Thoracic aorta (tissue), 2 donors: ENCODE measurements at places on chromosomes 1 and 21.
A peak's percentile ranks its signal among the peaks of the same experiment; 100 is the strongest.

GRCh38 chr1:156839426-156840109, 19.3 kb downstream of the INSRR start:
- DNase-seq, result no peak

DNA sequence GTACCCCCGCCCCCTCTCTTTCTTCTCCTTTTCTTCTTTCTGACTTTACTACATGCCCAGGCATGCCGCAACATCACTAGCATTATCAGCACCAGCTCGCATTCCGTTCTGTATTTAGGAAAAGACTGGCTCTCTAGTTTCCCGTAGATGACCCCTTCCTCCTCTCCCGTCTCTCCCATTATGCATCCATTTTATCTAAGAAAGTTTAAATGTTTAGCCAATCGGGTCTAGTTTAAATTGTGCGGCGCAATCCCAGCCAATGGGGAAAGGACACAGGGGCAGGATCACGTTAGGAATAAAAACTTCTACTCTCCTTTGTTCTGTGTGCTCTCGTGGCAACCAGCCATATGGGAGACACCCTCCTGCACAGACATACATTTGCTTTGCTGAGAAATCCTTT, 2.3 kb upstream of the KRTAP10-7 start:
- no peak for DNase-seq

- DNase-seq, result no peak
These were observed 61.7 kb downstream of the ACP6 start for GRCh38 chr1:147608596-147608995.

- DNase-seq, result no peak
These were observed 55.0 kb upstream of the TLR5 start for GRCh38 chr1:223197923-223198627.

GRCh38 chr1:115456441-115456961, 118.5 kb upstream of the NGF start:
- DNase-seq, result no peak

- DNase-seq, result no peak
These were observed 467.9 kb downstream of the SIPA1L2 start for GRCh38 chr1:232162001-232162400.

GRCh38 chr1:112267929-112268328, 128.1 kb upstream of the CTTNBP2NL start:
- DNase-seq, result no peak

DNA sequence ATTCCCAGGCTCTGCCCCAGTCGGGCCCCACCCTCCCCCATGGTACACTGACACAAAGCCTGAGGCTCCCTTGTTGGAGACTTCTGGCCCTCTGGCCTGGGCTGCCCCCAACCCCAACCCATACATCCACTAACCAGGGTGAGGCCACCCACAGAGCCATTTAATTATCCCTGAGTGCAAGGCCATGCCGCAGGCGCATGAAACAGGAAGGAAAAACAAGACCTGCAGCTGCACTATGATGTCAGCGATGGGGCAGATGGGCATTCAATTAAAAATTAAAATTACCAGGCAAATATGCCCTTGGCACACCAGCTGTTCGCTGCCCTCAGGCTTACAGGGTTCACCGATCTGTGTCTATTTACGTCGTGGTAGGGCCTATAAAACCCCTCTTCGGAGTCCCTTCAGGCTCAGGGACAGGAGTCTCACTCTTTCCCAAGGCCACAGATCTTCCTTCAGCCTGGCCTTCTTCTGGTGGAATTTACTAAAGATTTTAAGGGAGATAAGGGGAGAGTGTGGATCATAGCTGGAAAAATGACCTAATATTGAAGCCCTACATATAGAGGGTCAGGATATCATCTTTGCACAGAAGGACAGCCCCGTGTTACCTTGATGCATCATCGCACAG, 29.6 kb upstream of the RGS16 start:
- no peak for DNase-seq

DNA sequence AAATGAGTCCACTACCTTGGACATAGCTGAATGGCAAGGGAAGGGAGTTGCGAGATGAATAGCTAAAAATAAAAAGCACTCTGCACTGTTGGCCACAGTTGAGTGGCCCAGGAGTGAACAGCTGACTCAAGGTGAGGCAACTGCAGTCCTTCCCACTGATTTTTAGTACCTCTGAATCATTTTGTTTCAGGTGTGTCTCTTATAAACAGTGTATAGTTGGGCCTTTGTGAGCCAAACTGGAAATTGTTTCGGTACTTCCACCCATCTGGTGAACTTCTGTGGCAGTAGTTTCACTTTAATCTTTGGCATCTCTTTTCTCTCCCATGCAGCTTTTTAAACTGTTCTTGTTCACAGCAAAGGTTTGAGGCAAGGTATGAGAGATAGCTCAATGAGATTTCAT, 122.7 kb downstream of the VAV3 start:
- DNase-seq, result no peak

GRCh38 chr1:99672038-99672437, 26.1 kb downstream of the PALMD start:
- no peak for DNase-seq

- DNase-seq, result no peak
These were observed 67.6 kb upstream of the SLC22A15 start for GRCh38 chr1:115908565-115909274.

DNA sequence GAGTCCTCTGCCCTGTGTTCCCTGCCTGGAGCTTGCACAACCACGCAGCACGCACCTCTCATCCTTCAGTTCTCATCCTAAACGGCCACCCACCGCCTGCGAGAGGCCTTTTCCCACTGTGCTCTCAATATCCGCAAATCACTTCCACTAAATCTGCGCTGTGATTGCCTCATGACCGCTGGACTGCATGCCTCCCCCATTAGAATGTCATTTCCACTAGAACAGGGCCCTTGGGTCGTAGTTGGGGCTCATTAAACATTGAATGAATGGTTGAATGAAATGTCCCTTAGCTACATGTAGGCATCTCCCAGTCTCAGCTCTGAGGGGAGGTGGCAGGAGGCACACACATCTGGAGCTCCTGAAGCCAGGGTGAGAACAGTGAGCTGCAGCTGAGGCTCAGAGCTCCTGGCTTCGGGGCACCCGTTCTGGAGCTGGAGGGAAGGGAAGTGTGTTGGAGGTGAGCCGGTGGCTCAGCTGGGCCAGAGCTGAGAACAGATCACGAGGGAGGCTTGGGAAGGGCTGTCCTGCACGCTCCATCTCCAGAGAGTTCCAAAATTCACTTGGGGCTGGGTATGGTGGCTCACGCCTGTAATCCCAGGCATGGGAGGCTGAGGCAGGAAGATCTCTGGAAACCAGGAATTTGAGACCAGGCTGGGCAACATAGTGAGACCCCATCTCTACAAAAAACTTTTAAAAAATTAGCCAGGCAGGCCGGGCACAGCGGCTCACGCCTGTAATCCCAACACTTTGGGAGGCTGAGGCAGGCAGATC, 30.4 kb downstream of the TMEM201 start:
- DNase-seq, result no peak

- no peak for DNase-seq
These were observed 534.4 kb downstream of the MATN1 start for GRCh38 chr1:30188999-30189398.

- DNase-seq, result no peak
These were observed 597.9 kb upstream of the ADAMTS5 start for GRCh38 chr21:27564684-27565301.

- DNase-seq, result no peak
These were observed 1.5 kb upstream of the KCNA2 start for GRCh38 chr1:110607536-110608230.

- DNase-seq, result no peak
These were observed 68.5 kb downstream of the FOXJ3 start for GRCh38 chr1:42266253-42267135.

DNA sequence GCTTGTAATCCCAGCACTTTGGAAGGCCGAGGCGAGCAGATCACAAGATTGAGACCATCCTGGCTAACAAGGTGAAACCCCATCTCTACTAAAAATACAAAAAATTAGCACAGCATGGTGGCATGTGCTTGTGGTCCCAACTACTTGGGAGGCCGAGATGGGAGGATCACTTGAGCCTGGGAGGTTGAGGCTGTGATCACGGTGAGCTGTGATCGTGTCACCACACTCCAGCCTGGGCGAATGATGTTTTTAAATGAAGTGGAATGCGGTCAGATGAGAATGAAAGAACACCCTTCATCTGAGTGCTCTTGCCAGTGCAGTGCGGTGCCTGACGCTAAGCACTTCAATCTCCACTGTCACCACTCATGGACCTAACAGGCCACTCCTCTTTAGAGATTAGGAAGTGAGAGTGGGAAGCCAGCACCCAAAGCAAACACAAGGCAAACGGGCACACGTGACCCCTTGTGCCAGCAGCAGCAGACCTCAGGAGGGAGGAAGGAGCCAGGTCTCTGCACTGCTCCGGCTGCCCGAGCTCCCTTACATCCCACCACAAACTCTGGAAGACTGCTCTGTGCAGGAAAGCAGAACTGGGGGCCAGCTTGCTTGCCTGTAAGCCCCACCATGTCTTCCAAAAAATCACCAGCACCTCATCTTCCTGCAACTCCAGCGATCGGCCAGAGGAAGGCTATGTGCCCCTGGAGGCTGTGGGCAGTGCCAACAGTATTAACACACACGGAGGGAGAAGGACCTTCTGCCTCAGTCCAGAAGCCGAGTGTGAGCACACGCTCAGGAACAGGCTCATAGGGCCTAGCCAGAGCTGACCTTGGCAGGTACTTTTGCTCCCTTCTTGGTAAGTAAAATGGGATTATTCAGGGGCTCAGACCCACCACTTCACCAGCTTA, 9.7 kb downstream of the CTNNBIP1 start:
- DNase-seq, result no peak

DNA sequence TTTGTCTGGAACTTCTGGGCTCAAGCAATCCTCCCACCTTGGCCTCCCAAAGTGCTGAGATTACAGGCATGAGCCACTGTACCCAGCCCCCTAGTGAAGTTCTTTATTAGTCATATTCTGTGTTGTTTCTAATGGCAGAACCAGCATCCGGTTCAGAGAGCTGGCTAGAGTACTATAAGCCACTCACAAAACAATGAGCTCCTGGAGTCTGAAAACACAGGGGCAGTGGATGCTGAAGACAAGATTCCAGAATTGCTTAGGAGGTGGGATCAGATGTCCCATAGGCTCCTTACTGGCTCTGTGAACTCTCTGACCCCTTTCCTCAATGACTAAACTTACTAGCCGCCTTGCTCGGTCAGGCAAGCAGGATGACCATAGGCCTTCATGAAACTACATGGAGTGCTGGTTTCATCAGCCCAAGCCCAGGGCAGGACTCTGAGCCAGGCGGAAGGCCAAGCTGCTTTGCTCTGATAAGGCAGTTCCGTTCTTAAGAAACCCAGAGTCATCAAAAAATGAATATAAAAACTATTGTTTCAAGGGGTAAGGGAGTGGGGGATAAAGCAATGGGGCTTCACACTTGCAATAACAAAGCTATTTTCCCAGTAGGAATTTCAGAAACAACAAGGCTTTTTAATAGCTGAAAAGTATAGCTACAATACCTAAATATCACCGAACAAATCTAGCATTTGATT, 8.1 kb downstream of the MTHFR start:
- DNase-seq, result peak; percentile 73

- DNase-seq, result no peak
These were observed 14.0 kb upstream of the PTAFR start for GRCh38 chr1:28190337-28190979.

DNA sequence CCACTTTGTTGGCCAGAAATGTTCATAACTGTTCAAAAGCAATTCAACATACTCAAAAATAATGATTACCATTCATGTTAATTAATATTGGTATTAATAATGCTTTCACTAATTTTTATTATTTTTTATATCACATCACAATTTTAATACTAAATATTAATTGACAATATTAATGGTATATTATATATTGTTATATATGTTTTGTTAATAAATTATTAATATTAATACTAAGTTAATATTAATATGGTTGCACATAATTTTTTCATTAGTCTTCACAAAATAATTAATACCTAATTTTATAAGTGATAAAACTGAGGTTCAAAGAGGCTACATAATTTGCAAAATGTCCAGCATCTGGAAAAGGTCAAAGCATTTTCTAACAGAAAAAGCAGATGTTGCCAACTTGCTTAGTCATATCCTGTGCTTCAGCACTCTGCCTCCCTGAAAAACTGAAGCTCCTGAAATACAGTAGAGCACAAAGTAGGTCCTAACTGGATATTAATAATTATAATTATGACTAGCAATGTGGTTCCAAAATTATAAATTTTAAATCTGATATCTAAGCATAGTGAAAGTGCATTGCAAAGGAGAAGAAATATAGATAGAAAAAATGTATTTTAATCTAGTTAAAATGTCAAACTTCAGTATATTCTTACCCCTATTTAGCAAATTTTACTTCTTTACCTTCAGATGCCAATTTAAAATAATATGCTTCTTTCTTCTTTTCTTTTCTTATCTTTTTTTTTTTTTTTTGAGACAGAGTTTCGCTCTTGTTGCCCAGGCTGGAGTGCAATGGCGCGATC, 123.2 kb upstream of the TNFSF4 start:
- no peak for DNase-seq

- peak; percentile 18 for DNase-seq
These were observed 17.6 kb downstream of the RIT1 start for GRCh38 chr1:155893389-155894142.

DNA sequence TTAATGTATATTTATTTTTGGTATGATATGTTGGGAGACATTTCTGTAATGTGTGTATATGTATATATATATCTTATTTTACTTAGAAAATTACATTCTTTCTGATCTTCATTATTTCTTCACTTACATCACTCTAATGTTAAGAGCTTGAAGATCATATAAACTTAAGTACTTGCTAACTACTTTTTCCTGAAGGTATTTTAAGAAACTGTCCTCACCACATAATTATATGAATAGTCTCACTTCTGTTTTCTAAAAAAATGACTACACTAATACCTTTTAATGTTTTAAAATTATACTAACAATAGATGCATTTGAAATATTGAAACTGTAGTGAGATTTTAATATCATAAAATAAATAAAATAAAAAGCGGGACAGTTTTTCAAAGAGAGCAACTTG, 377.1 kb downstream of the LRRIQ3 start:
- DNase-seq, result no peak

- no peak for DNase-seq
These were observed 151.3 kb downstream of the ETS2 start for GRCh38 chr21:38956856-38957571.
